Eye (tissue), 1 donor: ENCODE measurements at places on chromosomes 4 and X.

DNA sequence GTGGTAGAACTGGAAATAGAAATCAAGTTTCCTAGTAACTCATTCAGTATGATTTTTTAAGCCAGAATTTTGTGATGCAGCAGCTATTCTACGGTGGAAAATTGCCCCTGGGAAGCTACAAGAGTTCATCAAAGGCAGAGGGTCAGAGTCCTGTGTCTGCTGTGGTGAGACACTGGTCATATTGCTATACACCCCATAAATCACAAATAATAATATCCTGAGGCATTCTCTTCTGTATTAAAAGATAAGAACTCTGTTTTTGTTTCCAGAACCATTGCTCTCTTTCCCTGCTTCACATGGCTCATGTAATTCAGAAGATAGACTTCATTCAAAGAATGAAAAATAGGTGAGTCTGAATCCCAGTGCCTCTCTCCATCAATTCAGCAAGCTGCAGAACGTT lies 188.8 kb upstream of the NOCT start:
- no peak for DNase-seq

DNA sequence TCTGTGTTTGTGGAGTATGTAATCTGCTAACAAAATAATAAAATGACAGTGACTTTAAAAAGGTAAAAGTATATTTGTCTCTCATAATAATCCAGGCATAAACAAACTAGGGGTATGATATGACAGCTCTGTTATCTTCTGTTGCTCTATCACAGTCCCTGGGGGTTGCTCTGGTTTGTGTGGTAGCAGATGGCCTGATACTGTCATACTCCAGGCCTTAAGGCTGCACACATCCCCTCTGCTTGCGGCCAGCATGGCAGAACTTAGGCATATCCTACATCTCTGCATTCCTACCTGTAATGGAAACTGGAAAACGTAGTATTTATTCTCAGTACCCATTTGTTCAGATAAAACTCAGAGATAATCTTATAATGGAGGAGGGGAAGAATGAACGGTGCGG lies 117.9 kb upstream of the HAND2 start:
- DNase-seq = peak; percentile 35

GRCh38 chr4:110231869-110232268 lies 33.5 kb upstream of the ELOVL6 start:
- no peak for DNase-seq

DNA sequence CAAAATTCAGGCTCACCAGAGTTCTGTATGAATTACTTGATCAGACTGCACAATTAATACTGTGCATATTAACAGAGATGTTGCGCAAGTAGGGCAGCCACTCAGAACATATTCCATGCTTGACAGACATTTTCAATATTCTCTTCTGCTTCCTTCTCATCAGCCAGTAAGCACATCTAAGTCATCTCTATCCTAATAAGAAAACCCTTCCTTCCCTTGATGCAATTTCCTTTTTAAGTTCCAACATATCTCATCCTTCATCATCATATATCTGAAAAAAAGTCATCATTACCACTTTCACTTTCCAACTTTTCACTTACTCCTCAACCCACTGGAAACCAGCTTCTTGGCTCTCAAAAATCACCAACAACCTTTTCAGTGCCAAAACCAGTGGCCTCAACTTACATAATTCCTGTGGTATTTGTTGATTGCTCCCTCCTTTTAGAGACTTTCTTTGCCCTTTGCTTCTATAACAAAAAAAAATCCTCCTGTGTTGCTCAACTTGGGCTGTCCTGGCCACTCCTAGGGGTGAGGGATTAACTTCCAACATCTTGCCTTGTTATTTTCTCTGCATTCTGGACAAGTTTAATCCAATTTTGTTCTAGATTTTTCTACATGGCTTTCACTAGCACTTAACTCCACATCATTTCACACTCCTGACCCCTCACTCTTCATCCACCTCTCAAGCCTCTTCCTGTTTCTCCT lies 14.1 kb downstream of the MBNL3 start:
- DNase-seq = no peak

DNA sequence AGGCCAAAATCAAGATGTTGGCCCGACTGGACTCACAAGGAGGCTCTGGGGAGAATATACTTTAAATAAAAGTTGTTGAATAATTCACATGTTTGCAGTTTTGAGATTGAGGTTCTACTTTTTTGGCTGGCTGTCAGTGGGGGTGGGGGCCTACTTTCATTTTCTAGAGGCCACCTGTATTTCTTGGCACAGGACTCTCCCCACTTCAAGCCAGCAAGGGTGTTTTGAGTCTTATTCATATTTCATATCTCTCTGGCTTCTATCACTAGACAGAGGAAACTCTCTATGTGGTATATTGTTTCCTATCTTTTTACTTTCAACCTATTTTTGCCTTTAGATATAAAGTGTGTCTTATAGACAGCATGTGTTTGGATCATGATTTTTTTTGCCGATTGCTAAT lies 266.4 kb downstream of the PRR32 start:
- no peak for DNase-seq

DNA sequence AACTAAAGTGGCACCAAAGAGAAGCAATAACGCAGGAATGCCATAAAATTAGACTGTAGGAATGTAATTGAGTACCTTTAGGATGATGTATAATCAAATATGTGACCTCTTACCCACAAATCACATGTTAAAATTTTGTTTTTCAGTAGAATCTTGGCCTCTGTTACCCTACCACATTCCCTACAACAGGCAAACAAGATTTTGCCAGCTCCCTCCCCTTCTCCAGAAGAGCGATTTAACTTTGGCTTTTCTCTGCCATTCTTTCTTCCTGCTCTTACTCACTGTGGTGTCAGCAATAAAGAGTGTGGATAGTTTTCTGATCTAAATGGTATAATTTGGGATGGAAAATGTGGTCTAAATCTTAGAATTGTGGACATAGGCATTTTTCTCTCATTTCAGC lies 57.2 kb downstream of the TRIM2 start:
- DNase-seq = no peak

DNA sequence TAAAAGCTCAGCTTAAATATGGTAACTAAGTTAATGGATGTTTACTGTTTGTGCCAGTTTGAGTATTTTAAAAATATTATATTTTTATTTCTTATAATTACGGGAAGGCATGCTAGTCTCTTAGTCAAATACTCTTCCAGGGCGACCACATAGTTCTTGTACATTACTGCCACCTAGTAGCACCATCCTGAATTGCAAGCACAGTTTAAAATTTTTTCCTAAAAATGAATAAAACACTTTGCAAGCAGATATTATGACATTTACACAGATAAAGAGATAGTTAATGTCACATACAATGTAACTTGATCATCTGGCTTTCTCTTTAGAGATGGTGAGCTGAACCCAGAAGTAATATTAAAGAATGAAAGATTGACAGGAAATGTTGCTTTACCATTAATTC lies 11.5 kb downstream of the NDP start:
- no peak for DNase-seq

DNA sequence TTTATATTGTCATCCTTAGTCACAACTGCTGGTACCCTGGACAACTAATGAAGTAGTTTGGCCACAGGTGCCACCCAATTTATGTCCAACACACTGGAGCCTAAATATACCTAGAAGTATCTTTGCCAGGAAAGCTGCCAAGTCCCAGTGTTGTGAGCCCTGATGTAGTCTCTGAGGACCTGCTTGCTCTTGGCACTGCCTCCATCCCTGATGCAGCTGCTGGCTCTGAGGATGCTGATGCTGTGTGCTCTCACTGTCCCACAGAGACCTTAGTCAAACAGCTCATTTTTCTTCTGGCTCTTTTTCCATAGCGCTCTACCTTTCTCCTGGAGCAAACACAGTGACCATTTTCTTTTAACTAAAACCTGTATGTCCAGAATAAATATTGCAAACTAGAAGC lies 1535.4 kb upstream of the ADGRL3 start:
- DNase-seq = no peak

GRCh38 chr4:19429684-19430083 lies 822.0 kb upstream of the SLIT2 start:
- DNase-seq = no peak

GRCh38 chrX:11143931-11144678 lies 33.0 kb downstream of the HCCS start:
- peak; percentile 92 for DNase-seq

GRCh38 chr4:825063-825970 lies 612 bp downstream of the CPLX1 start:
- peak; percentile 77 for DNase-seq

DNA sequence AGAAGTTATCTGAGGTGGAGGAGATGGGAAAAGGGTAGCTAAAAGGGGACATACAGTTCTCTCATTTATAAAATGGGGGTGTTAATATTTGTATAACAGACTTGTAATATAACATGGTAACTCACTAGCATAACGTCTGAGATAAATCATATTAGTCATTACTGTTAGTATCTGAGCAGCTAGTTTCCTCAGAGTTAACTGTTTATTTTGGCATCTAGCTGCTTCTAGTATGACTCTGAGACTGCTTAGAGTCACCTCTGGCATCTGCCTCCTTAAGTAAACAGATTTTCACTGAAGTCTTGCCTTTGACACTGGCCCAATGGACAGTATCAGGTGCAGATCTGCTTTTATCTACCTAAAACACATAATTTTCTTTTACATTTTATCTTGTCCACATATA lies 58.1 kb downstream of the SLC30A9 start:
- no peak for DNase-seq

DNA sequence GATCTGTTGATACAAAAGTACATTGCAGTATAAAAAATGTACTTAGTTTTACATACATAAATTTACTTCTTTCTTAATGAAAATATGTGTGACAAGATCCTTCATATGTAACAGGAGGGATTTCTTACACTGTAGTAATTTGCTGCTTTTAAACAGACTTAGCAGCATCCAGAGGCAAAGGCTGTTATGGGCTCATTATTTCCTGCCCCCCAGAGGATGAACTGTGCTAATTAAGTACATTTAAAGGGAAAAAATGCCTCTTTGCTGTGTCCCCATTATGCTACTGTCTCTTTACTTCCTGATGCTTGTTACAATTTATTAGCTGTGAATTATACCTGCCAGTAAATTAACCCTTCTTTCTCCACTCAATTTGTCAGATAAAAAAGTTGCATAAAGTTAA lies 47.1 kb downstream of the NDST3 start:
- DNase-seq = no peak

- no peak for DNase-seq
Measured at GRCh38 chr4:76709772-76710090, 188.2 kb downstream of the SOWAHB start.

DNA sequence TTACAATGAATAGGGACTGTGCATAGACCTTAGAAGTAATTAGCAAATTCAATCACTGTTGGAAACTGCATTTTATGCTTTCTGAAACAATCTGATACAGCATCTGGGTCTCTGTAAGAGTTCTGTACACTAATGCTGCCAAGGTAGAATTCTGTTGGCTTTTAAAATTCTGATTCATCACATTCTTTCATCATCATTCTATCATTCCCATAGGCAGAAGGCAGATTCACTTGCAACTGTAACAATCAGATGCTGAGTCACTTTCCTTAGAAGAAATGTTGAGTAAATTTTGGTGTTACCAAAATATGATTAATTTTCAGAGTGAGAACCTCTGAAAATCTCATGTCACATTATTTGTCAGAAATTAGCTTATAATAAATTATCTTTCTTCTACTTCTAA lies 267.2 kb downstream of the MAPK10 start:
- no peak for DNase-seq

- peak; percentile 36 for DNase-seq
Measured at GRCh38 chr4:127586922-127587571, 45.7 kb upstream of the INTU start.
